MCF 10A (cell line): ENCODE measurements at places on chromosomes 5 and 9. TPM values are rescaled to one million over a fixed set of nuclear protein-coding genes. Genes with fewer than 3 reads are reported as not detected.

DNA sequence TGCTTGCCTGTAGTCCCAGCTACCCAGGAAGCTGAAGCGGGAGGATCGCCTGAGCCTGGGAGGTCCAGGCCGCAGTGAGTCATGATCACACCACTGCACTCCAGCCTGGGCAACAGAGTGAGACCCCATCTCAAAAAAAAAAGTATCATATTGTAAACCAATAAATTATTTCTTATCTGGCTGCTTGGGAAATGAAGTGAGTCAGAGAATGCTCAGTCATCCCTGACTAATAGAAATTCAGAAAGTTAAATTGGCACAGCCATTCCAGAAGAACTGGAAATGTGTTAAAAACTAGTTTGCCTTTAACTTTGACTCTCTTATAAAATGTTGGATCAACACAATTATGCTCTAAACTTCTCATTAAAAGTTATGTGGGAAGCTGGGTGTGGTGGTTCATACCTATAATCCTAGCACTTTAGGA is 9.8 kb upstream of the GNE start:
- H3K27me3 ChIP-seq = no peaks in the 10 kb centered on the region
- H3K4me3 ChIP-seq = no peak overlapping the region
- no peak overlapping the region for H3K27ac ChIP-seq
- no peaks in the 10 kb centered on the region for H3K36me3 ChIP-seq
- no peaks in the 10 kb centered on the region for H3K4me1 ChIP-seq

Gene CHSY3
- total RNA-seq = 0.82 and 1.2 TPM in 2 replicates

Gene SLC1A1
- total RNA-seq = 0.16 TPM in 1 of 2 replicates, not detected in the other

DNA sequence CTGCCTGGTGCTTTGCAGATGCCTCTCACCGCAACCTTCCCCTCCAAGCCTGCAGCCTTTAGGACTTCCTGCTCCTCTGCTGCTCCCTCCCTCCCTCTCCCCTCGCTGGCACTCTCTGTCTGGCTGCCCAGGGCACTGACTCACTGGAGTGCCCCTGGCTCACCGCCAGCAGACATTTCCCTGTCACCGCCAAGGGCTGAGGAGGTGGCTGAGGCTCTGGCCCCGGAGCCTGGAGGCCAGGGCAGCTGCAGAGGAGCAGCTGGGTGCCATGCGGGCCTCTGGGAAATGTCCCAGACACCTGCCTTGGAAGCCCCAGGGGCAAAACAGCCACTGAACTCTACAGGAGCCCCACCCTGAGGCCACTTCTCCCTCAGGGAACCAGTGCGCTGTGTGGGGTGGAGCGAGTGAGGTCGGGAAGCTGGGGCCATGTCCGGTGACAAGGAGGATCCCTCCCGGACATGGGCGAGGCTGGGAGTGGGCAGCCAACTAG is 53.4 kb downstream of the TENT4A start:
- H3K36me3 ChIP-seq = no peaks in the 10 kb centered on the region
- no peaks in the 10 kb centered on the region for H3K27me3 ChIP-seq
- peak overlapping the region; percentile 39 for H3K27ac ChIP-seq
- peaks cover 23% of the 10 kb centered on the region for H3K4me1 ChIP-seq
- DNase-seq = peak; percentile 96

DNA sequence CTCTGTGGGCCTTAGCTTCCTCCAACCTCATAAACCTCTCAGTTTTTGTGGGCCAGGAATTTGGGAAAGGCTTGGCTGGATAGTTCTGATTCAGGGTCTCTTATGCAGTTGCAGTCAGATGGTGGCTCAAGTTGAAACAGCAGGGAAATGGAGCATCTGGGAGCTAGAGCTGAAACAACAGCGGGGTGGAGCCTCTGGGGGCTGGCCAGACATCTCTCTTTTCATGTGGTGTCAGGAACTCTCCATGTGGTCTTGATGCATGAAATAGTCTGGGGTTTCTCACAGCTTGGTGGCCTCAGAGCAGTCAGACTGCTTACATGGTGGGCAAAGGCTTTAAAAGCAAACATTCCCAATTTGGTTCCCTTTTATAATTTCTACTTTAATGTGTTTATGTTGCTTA is 13.5 kb downstream of the ZNF346 start:
- H3K36me3 ChIP-seq = peaks cover 23% of the 10 kb centered on the region
- no peak overlapping the region for H3K4me3 ChIP-seq
- no peak overlapping the region for H3K27ac ChIP-seq
- peaks cover 10% of the 10 kb centered on the region for H3K4me1 ChIP-seq
- no peak for DNase-seq

GRCh38 chr5:158979749-158980521 is 119.8 kb downstream of the EBF1 start:
- DNase-seq = peak; percentile 72
- peak overlapping the region; percentile 65 for H3K27ac ChIP-seq
- H3K36me3 ChIP-seq = no peaks in the 10 kb centered on the region

GRCh38 chr9:17742067-17742466 is 163.2 kb downstream of the SH3GL2 start:
- no peak overlapping the region for H3K27ac ChIP-seq
- no peaks in the 10 kb centered on the region for H3K36me3 ChIP-seq
- H3K27me3 ChIP-seq = no peaks in the 10 kb centered on the region
- H3K4me1 ChIP-seq = no peaks in the 10 kb centered on the region
- H3K4me3 ChIP-seq = no peak overlapping the region

Gene ANKRD18A
- total RNA-seq = 42.0 and 46.0 TPM in 2 replicates

Gene FREM1
- total RNA-seq = not detected in 2 replicates

Gene QRFP
- total RNA-seq = not detected in 2 replicates

Gene DRD1
- not detected in 2 replicates for total RNA-seq

- H3K36me3 ChIP-seq = no peaks in the 10 kb centered on the region
- H3K27me3 ChIP-seq = no peaks in the 10 kb centered on the region
- H3K4me1 ChIP-seq = no peaks in the 10 kb centered on the region
- no peak overlapping the region for H3K27ac ChIP-seq
- no peak for DNase-seq
Observed at GRCh38 chr5:158264264-158264663, 405.3 kb upstream of the CLINT1 start.

DNA sequence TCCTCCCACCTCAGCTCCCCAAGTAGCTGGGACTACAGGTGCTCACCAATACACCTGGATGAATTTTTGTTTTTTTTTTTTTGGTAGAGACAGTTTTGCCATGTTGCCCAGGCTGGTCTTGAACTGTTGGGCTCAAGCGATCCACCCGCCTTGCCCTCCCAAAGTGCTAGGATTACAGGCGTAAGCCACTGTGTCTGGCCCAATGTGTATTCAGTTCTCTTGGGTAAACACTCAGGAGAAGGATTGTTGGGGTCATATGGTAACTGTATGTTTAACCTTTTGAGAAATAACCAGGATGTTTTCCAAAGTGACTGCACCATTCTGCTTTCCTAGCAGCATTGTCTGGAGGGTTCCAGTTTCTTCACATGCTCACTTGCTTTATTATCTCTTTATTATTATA is 67.4 kb downstream of the TNPO1 start:
- H3K4me3 ChIP-seq = no peak overlapping the region
- H3K4me1 ChIP-seq = peaks cover 7% of the 10 kb centered on the region
- H3K27ac ChIP-seq = no peak overlapping the region
- H3K27me3 ChIP-seq = no peaks in the 10 kb centered on the region

Gene IER5L
- total RNA-seq = 11.9 and 13.4 TPM in 2 replicates

DNA sequence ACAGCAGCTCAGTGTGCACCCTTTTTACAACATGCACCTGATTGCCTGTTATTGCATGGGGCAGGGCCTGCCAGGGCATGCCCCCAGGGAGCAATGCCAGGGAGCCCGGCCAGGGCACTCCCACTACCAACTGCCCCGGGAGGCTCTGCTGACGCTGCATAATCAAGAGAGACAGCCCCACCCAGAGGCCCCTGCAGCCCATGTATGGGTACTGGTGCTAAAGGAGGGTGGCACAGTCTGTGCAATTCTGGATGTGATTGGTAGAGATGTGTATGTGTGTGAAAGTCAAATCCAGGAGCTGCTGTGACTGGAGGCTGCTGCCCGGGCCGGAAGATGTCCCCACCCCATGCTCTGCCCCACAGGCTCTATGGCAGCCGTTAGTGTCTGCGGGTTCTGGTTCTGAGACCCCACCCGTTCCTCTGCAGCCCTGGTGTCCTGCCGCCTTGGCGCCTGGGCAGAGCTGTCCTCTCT is 3.9 kb upstream of the NEURL1B start:
- peak; percentile 98 for DNase-seq
- H3K4me1 ChIP-seq = peaks cover 31% of the 10 kb centered on the region
- H3K36me3 ChIP-seq = no peaks in the 10 kb centered on the region
- H3K27ac ChIP-seq = no peak overlapping the region

DNA sequence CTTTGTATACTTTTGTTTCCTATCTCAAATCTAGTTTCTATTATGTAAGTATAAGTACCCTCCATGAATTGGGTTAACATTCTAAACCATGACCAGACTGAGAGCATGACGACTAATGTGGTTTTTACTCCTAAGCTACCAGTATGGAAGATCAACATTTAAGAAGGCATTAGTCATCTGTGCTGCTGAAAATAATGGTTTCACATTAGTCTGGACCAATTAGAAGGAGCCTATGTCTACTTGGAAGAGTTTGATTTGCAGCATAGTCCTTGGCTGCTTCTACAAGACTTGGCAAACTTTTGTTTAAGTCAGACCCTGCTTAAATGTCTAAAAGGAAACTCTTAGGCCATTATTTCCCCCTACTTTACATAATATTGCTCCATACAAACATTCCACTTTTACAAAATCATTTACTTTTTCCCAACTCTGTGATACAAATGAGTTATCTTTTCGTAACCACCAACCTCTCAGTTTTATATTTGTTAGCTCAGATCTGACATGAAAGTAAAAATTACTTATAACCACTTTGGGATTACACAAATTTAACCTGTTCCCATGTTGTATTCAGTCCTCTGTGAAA is 186.7 kb downstream of the COMMD10 start:
- H3K4me1 ChIP-seq = peaks cover 7% of the 10 kb centered on the region
- H3K27ac ChIP-seq = no peak overlapping the region
- no peaks in the 10 kb centered on the region for H3K27me3 ChIP-seq
- no peaks in the 10 kb centered on the region for H3K36me3 ChIP-seq

- H3K4me1 ChIP-seq = peaks cover 7% of the 10 kb centered on the region
- H3K27me3 ChIP-seq = no peaks in the 10 kb centered on the region
- no peak for DNase-seq
- no peak overlapping the region for H3K4me3 ChIP-seq
Observed at GRCh38 chr9:74865177-74865576, 22.5 kb downstream of the TRPM6 start.

DNA sequence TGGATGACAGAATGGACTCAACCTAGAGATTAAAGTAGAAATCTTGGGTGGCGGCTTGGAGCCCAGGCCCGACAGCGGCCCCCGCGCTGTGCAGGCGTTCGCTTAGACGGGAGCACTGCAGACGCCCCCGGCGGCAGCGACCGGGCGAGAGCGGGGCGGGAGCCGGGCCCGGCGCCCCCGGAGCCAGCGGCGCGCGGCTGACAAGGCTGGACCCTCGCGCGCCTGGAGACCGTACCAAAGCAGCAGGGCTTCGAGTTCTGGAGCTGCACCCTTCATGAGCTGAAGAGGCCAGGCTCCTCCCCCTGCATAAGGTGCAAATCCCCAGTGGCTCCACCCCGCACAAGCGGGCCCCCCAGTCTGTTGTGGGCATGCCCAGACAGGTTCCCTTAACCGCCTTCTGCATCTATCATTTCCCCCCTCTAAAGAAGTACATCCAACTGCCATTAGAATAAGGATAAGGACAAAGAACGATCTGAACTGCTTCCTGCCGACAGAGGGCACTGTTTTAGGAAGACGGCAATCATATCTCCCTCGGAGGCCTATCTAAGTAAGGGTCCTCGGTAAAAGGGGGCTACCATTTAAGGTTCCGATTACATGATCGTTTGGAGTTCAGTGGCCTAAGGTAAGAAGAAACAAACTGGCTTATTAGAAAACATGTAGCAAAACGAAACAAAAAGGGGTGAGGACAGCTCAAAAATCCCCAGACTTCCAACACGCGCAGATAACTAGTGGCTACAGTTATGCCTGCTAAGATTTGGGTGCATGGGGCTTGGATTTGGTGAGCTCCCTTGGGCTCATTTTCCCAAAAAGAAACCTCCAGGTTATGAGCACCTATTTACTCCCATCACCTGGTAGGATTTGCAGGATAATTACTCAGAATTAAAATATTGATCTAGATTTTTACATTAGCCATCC is 66.3 kb downstream of the RGMB start:
- H3K4me1 ChIP-seq = no peaks in the 10 kb centered on the region
- H3K27ac ChIP-seq = no peak overlapping the region
- H3K4me3 ChIP-seq = no peak overlapping the region
- H3K36me3 ChIP-seq = no peaks in the 10 kb centered on the region

- no peak overlapping the region for H3K4me3 ChIP-seq
- H3K27ac ChIP-seq = no peak overlapping the region
- no peak for DNase-seq
- no peaks in the 10 kb centered on the region for H3K4me1 ChIP-seq
- H3K36me3 ChIP-seq = no peaks in the 10 kb centered on the region
Observed at GRCh38 chr5:126851501-126852011, 74.6 kb downstream of the LMNB1 start.

Gene ALDH1A1
- total RNA-seq = not detected in 2 replicates
